ENCODE measurements at places on chromosomes 7 and 10. TPM values are rescaled to one million over a fixed set of nuclear protein-coding genes. Genes with fewer than 3 reads are reported as not detected.

METTL27 gene
- 3.9 TPM for total RNA-seq

GRCh38 chr7:144127714-144128334, 4.8 kb downstream of the OR2A14 start:
- peak; percentile 100 for ATAC-seq

TCAF2 gene
- 0.96 TPM for total RNA-seq

POLL gene
- total RNA-seq: 28.0 TPM

GRCh38 chr7:92506363-92506762, 22.0 kb downstream of the PEX1 start:
- ATAC-seq: no peak

C10orf105 gene
- 7.2 TPM for total RNA-seq

CABCOCO1 gene
- 1.3 TPM for total RNA-seq
